ENCODE measurements at places on chromosomes 12 and 14.

DNA sequence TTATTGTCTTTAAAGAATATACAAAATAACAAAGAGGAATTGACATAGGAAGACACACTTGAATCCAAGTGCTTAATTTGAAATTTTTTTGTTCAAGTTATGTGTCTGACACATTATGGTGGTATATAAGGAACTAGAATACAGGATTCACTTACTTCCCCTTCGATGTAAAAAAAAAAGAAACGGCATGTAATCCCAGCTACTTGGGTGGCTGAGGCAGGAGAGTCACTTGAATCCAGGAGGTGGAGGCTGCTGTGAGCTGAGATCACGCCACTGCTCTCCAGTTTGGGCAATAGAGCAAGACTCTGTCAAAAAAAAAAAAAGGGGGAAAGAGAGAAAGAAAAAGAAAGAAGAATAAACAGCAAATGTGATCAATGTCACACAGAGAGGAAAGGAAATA lies 8.9 kb downstream of the CLEC12A start:
- peak; percentile 63 for DNase-seq

- DNase-seq: no peak
These were observed 65.0 kb downstream of the TESC start for GRCh38 chr12:117034249-117034648.

DNA sequence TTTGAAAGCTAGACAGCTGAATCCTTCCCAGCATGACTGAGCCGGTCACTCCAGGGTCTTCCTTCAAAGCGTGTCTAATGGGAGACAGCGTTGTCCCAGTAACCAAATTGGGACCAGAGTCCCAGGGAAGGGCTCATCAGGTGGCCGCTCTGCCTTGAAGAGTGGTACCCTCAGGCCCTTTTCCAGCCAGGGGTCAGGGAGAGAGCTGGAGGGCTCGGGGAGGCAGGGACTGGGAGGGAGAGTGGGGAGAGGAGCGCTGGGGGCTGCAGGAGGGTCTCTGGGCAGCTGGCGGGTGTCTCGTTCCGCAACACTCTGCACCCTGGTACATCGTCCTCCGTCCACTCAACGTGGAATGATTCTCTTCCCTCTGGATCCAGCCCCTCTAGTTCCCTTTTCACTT lies 1.6 kb upstream of the RTL1 start:
- no peak for DNase-seq

DNA sequence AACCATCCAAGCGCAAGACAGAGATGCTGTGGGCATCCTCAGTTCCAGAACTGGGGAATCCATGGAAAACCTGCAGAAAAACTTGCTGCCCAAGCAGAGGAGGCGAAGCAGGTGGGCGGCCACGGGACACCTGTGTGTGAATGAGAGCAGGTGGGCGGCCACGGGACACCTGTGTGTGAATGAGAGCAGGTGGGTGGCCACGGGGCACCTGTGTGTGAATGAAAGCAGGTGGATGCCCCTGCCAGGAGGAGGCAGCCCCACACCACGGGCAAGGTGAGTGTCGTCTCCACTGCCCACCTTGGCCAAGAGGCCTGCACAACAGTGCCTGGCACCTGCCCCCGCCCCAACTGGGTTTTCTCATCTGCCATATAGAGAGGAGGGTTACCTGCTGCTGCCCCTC lies 59.2 kb downstream of the GSC start:
- DNase-seq: no peak

DNA sequence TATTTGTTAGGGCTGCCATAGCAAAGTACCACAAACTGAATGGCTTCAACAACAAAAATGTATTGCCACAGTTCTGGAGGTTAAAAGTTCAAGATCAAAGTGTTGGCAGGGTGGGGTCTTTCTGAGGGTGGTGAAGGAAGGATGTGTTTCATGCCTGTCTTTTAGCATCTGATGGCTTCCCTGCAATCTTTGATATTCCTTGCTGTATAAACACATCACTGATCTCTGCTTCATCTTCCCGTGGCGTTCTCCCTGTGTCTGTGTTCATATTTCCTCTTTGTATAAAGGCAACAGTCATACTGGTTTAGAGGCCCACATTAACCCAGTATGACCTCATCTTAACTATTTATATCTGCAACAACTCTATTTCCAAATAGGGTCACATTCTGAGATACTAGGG lies 167.5 kb downstream of the BTG1 start:
- peak; percentile 64 for DNase-seq

DNA sequence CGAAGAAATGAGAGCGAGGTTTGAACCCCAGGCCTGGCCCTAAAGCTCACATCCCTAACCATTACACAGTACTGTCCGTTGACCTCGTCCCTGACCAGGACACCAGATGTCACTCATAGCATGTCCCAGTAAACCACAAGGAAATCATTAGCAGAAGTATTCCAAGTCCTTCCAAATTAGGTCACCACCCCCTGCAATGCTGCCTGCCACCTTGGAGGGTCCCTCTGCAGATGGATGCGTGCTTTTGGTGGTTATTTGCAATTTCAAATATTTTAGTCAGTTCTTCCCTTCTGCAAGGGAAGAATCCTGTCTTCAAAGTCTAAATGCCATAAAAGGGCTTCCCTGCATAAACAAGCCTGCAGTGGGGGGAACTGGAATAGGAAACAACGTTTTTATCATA lies 71.3 kb downstream of the CLMN start:
- no peak for DNase-seq

GRCh38 chr12:70581208-70581607 lies 56.0 kb downstream of the PTPRB start:
- no peak for DNase-seq

Measured in inflammatory macrophage (primary cell).